Type B pancreatic cell (in vitro differentiated cells): ENCODE measurements at places on chromosomes 16 and 17. TPM values are rescaled to one million over a fixed set of nuclear protein-coding genes. Genes with fewer than 3 reads are reported as not detected.

DNA sequence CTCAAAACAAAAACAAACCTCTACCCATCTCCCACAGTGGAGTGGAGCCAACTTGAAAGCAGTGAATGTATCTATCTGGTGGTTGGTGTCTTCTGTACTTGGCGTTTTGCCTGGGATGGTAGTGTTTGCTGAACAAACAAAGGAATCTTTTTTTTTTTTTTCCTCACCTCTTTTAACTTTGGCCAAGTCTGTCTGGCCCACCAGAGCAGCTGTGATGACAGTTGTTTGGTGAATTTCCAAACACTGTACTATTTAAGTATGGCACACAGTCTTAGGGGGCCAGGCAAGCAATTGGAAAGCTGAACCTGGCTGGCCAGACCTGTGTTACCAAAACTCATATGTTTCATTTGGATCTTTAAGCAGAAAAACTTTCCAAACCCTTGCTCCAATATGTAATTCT lies 101.8 kb upstream of the CDH13 start:
- H3K4me3 ChIP-seq = no peak overlapping the region
- peaks cover 11% of the 10 kb centered on the region for H3K27me3 ChIP-seq
- no peaks in the 10 kb centered on the region for H3K36me3 ChIP-seq

DNA sequence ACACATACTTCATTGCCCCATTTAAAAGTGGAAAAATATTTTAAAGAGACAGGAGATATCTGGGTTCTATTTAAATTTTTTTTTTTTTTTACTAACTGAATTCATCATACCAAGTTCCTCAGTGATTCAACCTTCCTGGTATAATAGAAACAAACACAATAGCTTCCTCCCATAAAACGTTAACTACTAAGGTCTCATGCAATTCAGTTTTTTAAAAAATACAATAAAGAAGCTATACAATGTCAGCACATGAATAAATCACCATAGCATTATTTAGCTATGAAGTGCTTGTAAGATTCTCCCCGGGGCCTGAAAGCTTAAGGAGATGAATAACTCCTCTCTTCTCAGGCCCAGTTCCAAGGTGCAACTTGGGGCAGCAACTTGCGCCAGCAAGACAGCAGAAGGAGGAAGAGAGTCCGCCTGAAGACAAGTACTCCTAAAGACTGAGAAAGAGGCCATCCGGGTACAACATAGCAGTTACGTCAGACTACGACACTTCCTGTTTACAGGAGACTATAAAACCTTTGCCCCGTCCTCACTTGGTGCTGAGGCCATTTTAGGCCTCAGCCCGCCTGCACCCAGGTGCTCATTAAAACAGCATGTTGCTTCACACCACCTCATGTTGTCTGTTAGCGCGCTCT lies 81.5 kb downstream of the MYO1D start:
- peaks cover 6% of the 10 kb centered on the region for H3K4me1 ChIP-seq
- H3K27me3 ChIP-seq = no peaks in the 10 kb centered on the region
- H3K4me3 ChIP-seq = no peak overlapping the region
- no peak overlapping the region for H3K27ac ChIP-seq

TBC1D3E gene
- not detected in 2 replicates for total RNA-seq

- H3K36me3 ChIP-seq = no peaks in the 10 kb centered on the region
- no peak for DNase-seq
- H3K4me3 ChIP-seq = no peak overlapping the region
- H3K4me1 ChIP-seq = peaks cover 2% of the 10 kb centered on the region
- peaks cover 63% of the 10 kb centered on the region for H3K27me3 ChIP-seq
- no peak overlapping the region for H3K27ac ChIP-seq
Measured at GRCh38 chr16:87593710-87594258, 8.5 kb upstream of the JPH3 start.

- no peak overlapping the region for H3K4me3 ChIP-seq
- H3K27me3 ChIP-seq = no peaks in the 10 kb centered on the region
- no peak for DNase-seq
- H3K27ac ChIP-seq = no peak overlapping the region
Measured at GRCh38 chr16:84839956-84840355, 20.2 kb downstream of the CRISPLD2 start.

DNA sequence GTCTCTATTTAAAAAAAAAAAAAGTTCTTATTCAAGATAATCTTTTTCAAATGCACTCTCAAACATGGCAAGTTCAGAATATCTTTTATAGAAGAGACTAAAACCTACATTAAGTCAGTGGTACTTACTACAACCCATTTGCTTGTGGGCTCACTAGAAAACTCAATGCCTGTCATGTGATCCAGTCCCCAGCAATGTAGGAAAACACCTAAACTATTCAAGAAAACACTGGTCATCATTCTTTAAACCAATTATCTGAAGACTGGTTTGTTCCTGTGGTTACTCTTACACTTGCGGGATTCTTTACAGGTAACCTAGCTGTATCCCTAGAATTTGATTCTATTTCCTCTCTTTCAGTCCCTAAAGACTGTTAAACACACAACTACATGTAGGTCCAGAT lies 19.6 kb downstream of the MED13 start:
- no peaks in the 10 kb centered on the region for H3K27me3 ChIP-seq
- no peak overlapping the region for H3K4me3 ChIP-seq
- H3K27ac ChIP-seq = no peak overlapping the region
- DNase-seq = no peak

SULT1A4 gene
- 3.5 and 3.6 TPM in 2 replicates for total RNA-seq
